Progenitor cell of endocrine pancreas (in vitro differentiated cells): ENCODE measurements at places on chromosomes 3 and 15. TPM values are rescaled to one million over a fixed set of nuclear protein-coding genes. Genes with fewer than 3 reads are reported as not detected.

The TMPRSS7 gene
- not detected in 2 replicates for total RNA-seq

The SPESP1 gene
- not detected in 2 replicates for total RNA-seq

The MYH15 gene
- total RNA-seq, result 0.91 and 0.96 TPM in 2 replicates

DNA sequence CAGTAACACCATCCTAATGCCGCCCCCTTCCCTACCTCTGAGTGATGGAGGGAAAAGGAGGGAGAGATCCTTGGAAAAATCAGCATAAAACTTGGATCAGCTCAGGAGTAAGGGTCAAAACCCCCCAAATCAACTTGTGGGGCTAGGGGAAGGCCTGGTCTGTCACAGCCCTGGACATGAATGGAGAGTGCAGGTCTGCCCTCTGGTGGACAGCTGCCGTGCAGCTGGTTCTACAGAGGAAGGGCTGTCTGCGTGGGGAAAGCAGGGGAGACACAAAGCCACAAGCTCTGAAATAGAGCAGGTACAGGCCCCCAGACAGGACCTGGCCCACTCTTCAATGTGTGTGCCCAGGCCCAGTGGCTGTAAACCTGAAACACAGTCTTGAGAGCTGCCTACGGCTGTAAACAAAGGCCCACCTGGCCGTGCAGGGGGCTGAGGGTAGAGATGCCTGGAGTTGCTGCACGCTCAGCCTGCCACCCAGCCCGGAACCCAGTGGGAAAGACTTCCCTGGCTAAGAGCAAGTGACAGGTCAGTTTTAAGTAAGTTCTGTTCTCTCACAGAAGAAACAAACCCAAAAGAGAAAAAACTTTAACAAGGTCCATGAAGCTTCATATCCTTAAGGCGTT is 16.4 kb downstream of the CLK3 start:
- peak; percentile 55 for DNase-seq

DNA sequence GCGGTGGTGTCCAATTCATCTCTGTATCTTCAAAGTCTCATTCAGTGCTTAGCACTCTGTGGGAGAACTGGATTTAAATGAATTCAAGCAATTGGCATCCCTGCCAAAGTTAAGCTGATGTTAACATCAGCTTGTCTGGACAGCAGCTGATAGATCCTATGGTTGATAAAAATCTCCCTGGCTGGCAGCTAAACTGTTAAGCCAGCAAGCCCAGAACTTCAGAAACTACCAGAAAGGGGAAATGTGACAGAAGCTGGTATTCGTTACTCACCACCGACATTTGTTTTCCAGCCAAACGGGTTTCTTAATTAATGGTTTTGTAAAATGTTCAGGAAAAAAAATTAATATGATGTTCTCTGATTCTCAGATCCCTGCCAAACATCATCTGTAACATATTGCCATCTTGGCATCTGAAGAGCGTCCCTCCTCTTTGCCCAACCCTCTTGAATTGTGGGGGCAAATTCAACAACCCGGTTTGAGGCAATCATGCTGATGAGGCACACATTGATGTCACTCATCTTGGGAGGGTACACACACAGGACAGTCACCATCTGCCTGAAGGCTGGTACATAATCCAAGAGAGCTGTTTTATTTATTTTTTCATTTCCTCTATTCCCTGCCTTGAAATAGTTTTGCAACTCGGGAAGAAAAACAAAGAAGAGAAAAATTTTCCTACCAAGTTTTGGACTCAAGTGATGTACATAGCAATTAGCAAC is 76.3 kb upstream of the ABHD17C start:
- no peak for DNase-seq

- no peak for DNase-seq
Measured at GRCh38 chr3:65551945-65552344, 486.8 kb downstream of the MAGI1 start.

GRCh38 chr3:15265655-15266509 is 59.8 kb downstream of the CAPN7 start:
- no peak for DNase-seq

DNA sequence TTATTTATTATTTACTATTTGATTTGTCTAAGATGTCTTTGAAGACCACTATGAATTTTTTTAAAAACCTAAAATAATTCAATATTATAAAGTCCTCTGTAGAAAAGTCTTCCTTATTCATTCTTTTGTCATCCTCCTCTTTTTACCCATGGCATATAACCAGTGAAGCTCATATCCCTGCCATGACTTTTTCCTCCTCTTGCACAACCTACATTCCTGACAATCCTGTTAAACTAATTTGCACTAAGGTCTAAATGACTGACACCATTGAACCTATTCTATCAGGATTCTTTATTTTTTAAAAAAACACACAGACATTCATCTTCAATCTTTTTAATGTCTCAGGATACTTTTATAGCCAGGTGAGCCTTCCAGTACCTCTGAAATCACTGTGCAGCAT is 159.9 kb upstream of the SLC2A2 start:
- DNase-seq, result no peak

- no peak for DNase-seq
Measured at GRCh38 chr3:12615266-12615665, 48.7 kb downstream of the RAF1 start.
